ENCODE measurements at places on chromosomes 7 and 10.
A peak's percentile ranks its signal among the peaks of the same experiment; 100 is the strongest.

DNA sequence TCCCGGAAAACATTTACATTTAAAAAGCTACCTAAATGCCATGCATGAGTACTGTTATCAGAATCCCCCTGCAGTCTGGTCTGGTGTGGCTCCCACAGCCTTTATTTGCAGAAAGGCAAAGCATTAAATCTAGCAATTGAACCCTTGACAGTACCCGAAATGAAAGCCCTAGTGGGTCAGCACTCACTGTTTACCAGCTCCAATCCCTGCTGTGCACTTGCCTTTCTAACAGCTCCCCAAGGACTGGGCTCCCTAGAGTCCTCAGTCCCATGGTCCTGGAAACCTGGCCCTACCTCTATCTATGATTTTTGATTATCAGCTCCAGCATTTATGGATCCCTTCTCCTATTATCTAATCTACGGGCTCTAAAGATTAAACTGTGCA, 1.9 kb upstream of the MACC1 start:
- no peak for DNase-seq

DNA sequence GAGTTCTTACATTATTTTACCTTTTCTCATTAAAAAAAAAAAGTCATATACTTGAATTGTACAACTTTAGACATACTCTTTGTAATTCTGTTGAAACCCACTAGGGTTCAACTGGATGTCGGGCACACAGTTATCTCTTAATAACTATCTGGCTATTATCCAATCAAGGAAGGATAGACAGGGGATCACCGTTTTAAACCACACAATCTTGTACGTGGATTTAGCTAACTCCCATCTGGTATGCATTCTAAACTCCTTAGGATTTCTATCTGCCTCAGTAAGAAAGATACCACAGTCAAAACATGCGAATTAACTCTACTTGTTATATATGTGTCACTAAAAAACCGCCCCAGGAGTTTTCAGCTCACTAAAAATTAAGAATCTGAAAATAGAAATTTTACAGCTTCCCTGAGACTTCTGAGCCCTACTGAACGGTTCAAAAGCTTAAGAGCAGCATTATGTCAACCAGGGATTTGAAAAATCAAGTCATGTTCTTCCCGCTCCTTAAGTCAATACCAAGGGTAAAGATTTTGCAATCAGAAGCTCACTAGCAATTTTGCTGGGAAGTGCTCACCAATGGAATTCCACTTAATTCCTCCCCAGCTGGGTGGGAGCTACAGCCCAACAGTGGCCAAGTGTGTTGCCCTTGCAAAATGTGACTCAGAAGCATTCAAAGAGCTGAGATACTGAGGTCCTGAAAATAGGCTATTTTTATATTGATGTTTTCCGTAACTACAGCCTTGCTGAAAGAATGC, 267.0 kb downstream of the FRMD4A start:
- no peak for DNase-seq

DNA sequence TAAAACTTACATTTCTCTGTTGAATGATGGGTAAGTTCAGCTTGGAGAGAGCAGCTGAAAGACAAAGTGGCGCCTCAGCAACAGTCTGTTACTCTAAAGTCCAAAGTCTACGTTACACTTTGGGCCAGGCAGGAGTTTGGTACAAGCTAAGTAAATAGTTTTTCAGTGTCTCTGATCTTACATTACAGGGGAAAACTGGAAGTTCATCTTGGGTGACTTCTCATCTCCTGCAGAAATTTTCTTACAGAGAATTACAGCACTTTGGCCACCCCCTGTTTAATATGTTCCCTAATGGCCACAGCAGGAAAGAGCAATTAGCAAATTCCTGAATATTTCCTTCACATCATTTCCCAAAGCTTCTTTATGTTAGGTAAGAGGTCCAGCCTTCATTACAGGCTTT, 67.1 kb downstream of the ABCC2 start:
- no peak for DNase-seq

GRCh38 chr10:61063034-61063433, 119.0 kb upstream of the RHOBTB1 start:
- DNase-seq, result no peak

- no peak for DNase-seq
Measured at GRCh38 chr7:128366300-128366699, 4.8 kb upstream of the PRRT4 start.

GRCh38 chr10:12965571-12965970, 35.9 kb downstream of the CCDC3 start:
- no peak for DNase-seq

DNA sequence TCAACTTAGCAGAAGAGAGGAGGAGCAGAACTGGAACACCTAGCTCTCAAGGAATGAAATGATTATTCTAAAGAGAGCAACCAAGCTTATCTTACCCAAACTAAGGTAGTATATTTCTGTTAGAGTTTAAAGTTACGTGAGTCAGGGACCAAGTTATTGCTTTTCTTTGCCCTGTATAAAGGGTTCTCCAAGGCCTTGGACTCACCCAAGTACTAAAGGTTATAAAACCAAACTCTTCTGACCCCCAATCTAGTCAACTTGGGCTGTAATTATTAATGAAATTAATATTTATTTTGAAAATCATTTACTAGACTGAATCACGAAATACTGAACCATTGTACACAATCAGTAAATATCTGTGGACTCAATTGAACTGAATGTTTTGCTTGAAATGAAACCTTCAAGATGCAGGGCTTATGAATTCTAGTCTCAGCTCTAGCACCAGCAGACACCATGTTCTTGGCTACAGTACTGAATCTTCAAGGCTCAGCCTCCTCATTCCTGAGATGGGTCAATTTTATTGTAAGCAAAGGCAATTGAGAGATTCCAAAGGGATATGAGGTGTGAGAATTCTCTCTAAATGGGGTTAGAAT, 1.8 kb upstream of the CYP2C19 start:
- DNase-seq, result no peak

- DNase-seq, result no peak
Measured at GRCh38 chr7:17071866-17072265, 190.1 kb upstream of the AGR3 start.

DNA sequence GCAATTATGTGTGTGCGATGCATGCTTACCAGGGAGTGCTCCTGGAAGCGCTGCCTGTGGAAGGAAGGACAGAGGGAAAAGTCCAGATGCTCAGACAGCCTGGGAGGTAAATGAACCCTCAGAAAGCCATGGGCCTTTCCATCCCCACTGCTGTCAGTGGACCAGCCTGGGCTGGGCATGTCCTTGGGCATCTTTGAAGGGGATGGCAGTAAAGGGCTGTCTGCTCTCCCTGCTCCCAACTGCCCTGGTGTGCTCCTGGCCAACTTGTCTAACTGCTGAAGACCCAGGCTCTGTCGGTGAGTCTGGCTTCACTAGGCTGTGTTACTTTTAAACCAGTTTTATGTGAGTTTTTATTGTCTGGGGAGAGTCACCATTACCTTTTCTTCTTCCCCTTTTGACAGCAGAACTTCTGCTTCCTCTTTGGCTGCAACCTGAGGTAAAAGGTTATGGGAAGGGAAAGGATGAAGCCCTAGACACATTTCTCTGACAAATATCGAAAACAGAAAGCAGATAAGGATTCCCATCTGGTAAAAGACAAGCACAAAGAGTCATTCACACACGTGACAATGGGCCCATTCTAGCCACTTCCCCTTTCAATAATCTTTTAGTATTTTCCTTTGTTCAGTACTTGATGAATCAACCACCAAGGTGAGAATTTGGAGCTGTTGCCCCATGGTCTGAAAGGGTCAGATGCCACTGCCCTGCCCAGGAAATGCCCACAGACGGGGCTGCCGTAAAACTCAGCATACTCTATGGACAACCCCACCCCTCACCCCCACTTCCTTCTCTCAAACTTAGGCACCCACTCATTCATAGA, 27.6 kb upstream of the PIK3AP1 start:
- peak; percentile 67 for DNase-seq

DNA sequence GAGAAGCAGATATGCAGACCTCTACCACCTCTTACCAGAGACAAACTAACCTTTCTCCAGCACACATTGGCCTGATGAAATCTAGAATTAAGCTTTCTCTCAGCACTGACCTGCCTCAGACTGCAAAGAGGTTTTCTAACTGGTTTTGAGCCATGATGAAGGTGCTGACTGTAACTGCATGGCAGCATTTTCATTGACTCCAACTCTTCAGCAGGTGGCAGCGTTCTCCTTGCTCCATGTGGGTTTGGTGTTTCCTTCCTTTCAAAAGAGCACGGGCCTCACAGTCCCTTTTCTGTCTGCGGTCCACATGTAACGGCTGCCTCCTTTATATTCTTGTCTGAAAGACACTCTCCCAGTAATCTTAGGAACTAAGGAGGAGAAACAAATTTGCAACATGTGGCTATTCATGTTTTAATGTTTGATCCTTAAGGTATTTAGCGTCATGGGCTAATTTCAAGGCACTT, 12.6 kb downstream of the KLLN start:
- DNase-seq, result peak; percentile 19

DNA sequence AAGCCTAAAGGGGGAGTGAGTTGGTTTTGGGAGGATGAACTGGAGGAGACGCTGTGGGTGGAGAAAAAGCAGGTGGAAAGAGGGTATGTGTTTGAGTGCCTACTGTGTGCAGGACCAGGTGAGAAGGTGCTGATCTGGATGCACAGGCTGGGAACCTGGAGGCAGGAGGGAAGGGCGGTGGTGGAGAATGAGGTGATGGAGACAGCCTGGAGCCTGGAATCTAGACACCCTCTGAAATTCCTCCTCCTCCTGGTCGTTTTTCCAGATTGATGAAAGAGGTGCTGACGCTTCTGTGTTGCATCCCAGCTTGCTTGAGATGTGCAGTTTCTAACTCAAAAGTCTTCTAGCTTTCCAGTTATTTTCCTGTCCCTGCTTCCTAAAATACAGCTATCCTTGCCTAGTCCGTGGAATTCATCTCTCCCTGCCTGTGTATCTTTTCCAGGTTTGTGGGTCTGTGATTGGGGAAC, 67.5 kb downstream of the LRMDA start:
- no peak for DNase-seq

GRCh38 chr10:122505885-122506645, 44.7 kb downstream of the HTRA1 start:
- DNase-seq, result no peak

DNA sequence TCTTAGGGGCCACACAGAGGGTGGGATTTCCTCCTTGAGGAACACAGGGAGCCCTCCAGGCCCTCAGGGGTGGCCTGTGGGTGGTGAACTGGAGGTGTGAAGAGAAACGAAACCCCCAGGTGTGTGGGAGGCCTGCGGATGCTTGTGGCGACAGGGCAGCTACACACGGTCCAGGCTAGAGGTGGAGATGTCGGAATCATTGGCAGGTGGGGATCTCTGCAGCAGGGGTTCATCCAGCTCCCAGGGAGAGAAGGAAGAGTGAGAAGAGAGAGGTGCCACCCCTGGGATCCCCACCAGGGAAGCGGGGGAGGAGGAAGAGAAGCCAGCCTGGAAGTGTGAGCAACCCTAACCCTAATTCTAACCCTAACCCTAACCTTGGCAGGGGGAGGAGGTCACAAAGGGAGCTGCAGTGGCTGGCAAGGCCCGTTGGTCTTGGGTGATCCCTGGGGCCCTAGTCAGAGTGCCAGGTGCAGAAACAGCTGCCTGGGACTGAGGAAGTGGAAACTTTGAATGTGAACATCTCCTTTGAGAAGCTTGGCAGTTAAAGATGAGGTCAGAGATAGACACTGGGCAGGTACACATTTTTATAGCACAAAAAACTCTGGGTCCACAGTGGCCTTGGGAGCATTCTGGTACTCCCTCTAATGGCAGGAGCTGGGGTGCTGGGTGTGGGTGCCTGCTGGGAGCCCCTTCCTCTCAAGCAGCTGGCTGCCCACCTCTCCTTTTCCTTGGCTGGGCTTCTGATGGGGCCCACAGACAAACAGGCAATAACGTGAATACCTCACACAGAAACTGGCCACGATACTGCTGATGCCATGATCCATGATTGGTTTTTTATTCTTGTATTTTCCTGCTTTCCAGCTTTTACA, 6.8 kb upstream of the AEBP1 start:
- no peak for DNase-seq

GRCh38 chr7:131014906-131015656, 281.1 kb upstream of the KLF14 start:
- no peak for DNase-seq

DNA sequence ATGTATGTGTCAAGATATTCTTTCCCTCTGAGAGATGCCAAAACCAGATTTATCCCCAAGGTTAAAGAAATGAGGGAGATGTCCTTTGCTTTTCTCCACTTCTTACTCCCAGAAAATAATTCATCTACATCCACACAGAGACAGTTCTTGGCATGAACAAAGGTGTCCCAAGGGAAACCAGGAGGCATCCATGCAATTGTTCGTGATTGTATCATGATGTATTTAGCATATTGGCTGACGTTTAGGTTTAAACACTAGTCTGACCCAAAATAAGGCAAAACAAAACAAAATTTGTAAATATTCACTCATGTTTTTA, 223.9 kb downstream of the C7orf25 start:
- DNase-seq, result no peak

- DNase-seq, result no peak
Measured at GRCh38 chr7:36599645-36600313, 124.5 kb downstream of the AOAH start.

- no peak for DNase-seq
Measured at GRCh38 chr10:70145166-70145665, 1.3 kb downstream of the TYSND1 start.

GRCh38 chr10:78700413-78700812, 368.4 kb upstream of the ZMIZ1 start:
- no peak for DNase-seq

GRCh38 chr10:25573316-25573715, 360.7 kb upstream of the MYO3A start:
- no peak for DNase-seq

DNA sequence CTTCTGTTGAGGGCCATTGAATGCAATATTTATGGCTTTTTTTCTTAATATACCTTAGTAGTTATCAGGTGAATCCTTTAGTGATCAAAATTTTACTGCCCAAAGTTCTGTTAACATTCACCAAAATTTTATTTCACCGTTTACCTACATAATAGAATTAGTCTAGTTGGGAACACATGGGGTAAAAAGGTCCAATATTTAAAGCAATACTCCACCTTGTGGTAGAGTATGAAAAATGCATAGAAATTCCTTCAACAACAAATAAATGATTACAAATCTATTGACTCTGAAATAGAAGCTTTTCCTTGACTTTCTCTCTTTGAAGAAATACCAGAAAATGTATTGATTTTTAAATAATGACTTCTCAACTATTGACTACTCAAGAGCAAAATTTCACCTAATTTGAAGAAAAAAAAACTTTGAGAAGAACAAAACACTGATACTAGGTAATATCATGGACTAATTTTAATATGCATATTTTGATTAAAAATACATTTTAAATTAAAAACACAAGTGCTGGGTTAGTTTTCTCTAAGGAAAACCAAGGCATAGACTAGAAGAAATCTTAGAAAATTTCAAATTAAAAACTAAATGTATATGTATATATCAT, 43.3 kb downstream of the POLR1F start:
- peak; percentile 47 for DNase-seq
